ENCODE measurements at places on chromosomes 16 and 17. TPM values are rescaled to one million over a fixed set of nuclear protein-coding genes. Genes with fewer than 3 reads are reported as not detected.

- DNase-seq = no peak
Observed at GRCh38 chr17:4479340-4479981, 19.2 kb upstream of the SPNS2 start.

- DNase-seq = no peak
Observed at GRCh38 chr17:81962499-81963441, 1.8 kb upstream of the NOTUM start.

The MYCBPAP gene
- total RNA-seq = 0.46 TPM

GRCh38 chr17:65208717-65209116 is 71.5 kb downstream of the RGS9 start:
- DNase-seq = no peak
